H9 (cell line): ENCODE measurements at places on chromosomes 11 and 22.
A peak's percentile ranks its signal among the peaks of the same experiment; 100 is the strongest.

DNA sequence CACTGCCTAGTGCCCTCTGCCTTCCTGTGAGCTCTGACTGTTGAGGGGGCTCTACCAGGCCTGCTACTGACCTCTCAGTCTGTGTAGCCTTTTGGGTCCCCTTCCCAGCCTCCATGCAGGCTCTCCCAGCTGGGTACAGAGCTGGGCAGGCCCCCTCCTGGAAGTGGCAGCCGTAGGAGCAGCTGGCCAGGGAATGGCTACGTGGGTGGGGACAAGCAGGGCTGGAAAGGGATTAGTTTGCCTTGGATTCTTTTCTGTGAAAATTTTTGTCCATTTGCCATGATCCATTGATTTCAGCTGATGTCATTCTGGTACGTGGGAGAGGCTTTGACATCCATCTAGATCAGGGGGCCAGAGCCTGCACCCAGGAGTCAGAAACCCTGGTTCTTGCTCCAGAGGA lies 23.9 kb upstream of the NECTIN1 start:
- H3K4me1 ChIP-seq, result no peaks in the 10 kb centered on the region
- H3K27ac ChIP-seq, result no peak overlapping the region
- H3K36me3 ChIP-seq, result no peaks in the 10 kb centered on the region

DNA sequence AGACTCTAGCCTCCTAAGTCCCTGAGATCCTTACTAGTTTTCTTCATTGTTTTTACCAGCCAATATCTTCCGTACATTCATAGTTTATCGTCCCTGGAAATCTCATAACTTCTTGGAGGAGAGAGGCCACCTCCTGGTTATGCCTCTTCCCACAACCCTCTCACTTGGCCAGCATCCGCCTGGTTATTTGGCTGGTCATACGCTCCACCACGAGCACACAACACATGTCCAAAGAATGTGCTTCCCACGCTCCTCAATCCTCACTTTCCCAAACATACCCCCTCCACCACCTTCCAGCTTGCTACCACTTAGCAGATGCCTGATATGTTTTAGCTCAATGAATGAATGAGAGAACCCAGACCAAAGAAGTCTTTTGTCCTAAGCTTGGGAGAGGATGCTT lies 83.5 kb upstream of the EIF3D start:
- no peak overlapping the region for H3K4me3 ChIP-seq
- 0 out of 2 replicates have a peak, but pooled peaks cover 2% of the 10 kb centered on the region for H3K36me3 ChIP-seq
- DNase-seq, result no peak
- H3K27ac ChIP-seq, result no peak overlapping the region
- no peaks in the 10 kb centered on the region for H3K27me3 ChIP-seq
- H3K4me1 ChIP-seq, result peaks cover 7% of the 10 kb centered on the region; the same call in 1 of the 2 replicates

DNA sequence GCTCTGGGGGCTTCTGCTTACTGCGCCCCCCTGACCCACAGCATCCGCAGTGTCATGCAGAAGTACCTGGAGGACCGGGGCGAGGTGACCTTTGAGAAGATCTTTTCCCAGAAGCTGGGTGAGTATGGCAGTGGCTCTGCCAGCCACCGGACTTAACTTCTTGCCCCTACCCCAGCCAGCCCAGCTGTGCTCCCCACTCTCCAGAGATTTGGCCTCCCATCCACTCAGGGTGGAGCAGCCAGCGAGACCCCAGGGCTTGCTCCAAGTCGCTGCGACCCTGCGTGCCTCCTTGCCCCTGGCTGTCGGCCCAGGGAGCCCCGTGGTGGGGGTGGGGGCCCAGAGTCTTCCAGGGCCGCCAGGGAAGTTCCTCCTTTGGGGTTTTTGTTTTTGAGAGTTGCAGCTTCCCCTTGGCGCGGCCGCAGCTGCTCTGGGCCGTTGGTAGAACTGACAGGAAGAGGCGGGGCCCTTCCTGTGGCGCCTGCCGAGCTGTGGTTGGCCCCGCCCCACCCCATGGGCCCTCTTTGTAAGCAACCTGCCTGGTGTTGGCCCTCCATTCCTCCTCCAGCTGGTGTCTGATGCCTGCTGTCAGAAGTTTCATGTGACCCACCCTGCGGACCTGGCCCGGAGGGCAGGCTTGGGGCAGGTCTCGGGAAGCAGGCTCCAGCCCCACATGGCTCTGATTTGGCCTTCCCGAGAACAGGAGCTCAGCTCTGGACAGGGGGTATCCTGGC lies 11.1 kb downstream of the GRK2 start:
- H3K27me3 ChIP-seq, result no peaks in the 10 kb centered on the region
- no peak overlapping the region for H3K27ac ChIP-seq
- H3K36me3 ChIP-seq, result peaks cover 10% of the 10 kb centered on the region; the same call in 2 of the 3 replicates
- peak; percentile 88 for DNase-seq
- peaks cover 2% of the 10 kb centered on the region; the same call in 1 of the 2 replicates for H3K4me1 ChIP-seq

- H3K27ac ChIP-seq, result no peak overlapping the region
- DNase-seq, result no peak
- H3K4me1 ChIP-seq, result no peaks in the 10 kb centered on the region
- H3K27me3 ChIP-seq, result no peaks in the 10 kb centered on the region; the same call in 1 of the 2 replicates
These were observed 82.7 kb downstream of the CELSR1 start for GRCh38 chr22:46454504-46455269.

- H3K36me3 ChIP-seq, result peaks cover 20% of the 10 kb centered on the region
- peaks cover 2% of the 10 kb centered on the region; the same call in 1 of the 2 replicates for H3K4me1 ChIP-seq
These were observed 349.0 kb downstream of the CTTN start for GRCh38 chr11:70747285-70747684.

- H3K4me3 ChIP-seq, result no peak overlapping the region
- no peaks in the 10 kb centered on the region; the same call in 1 of the 3 replicates for H3K36me3 ChIP-seq
These were observed 527.5 kb downstream of the NTM start for GRCh38 chr11:131897956-131898355.

DNA sequence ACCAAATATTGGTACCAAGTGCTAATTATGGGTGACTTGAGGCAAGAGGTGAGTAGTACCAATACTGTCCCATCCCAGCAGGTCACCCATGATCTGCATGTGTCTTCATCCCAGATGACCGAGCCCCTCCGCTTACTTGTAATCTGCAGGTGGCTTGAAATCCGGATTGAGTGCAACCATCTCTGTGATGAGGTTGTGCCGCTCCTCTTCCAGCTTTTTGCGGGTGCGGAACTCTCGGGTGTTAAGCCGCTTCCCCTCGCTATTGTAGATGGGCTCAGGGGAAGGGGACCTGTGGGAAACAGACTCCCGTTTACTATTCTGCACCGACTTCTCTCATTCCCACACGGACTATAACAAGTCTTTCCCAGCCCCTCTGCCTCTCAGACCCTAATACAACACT lies 8.2 kb downstream of the SF1 start:
- peaks cover 98% of the 10 kb centered on the region for H3K36me3 ChIP-seq
- no peaks in the 10 kb centered on the region for H3K27me3 ChIP-seq
- no peak overlapping the region for H3K4me3 ChIP-seq

DNA sequence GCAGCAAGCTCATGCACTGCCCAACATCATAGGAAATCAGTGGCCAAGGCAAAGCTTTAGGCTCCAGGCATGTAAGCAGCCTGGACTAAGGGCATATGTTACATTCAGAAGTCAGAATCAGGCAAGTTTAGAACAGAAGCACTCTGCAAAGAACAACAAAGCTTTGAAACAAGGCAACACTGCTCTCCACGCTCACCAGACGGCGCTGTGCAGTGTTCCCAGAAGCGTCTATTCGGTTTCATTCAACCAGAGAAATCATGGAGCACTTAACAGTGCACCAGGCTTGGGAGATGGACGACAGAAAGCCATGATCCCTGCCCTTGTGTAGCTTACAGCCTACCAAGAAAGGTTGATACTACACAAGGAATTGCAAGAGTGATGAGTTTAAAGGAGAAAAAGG lies 555.8 kb downstream of the BUD13 start:
- H3K4me1 ChIP-seq, result no peaks in the 10 kb centered on the region
- H3K27ac ChIP-seq, result no peak overlapping the region
- H3K36me3 ChIP-seq, result peaks cover 9% of the 10 kb centered on the region
- H3K4me3 ChIP-seq, result no peak overlapping the region
- DNase-seq, result no peak

DNA sequence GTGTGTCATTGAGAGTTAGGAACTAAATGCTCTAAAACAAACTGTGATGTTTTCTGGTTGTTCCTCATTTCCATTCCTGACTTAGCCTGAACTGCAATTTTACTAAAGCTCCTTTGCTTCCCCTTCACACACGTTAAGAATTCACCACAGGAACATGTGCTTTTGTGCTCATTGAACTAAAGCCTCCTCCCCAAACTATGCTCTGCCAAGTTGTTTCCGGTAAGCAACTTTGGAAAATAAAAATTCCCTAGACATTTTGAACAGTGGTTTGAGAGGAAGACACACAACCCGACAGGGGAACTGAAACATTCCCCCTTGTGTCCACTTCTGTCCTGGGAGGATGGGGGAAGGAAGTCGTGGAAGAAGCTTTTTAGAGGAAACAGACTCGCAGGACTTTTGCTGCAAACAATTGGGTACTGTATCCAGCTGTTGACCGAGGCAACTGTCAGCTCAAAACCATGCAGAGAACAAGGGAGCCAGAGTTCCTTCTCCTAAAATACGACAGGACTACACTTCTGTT lies 66.9 kb downstream of the GAB2 start:
- H3K4me3 ChIP-seq, result no peak overlapping the region
- H3K4me1 ChIP-seq, result peaks cover 5% of the 10 kb centered on the region
- DNase-seq, result no peak
- no peaks in the 10 kb centered on the region for H3K36me3 ChIP-seq

- H3K4me1 ChIP-seq, result peaks cover 6% of the 10 kb centered on the region; the same call in 1 of the 2 replicates
- no peaks in the 10 kb centered on the region for H3K27me3 ChIP-seq
- peaks cover 10% of the 10 kb centered on the region; the same call in 2 of the 3 replicates for H3K36me3 ChIP-seq
- H3K27ac ChIP-seq, result no peak overlapping the region
- no peak for DNase-seq
- no peak overlapping the region for H3K4me3 ChIP-seq
These were observed 14.7 kb upstream of the CSF2RB start for GRCh38 chr22:36898690-36899089.

DNA sequence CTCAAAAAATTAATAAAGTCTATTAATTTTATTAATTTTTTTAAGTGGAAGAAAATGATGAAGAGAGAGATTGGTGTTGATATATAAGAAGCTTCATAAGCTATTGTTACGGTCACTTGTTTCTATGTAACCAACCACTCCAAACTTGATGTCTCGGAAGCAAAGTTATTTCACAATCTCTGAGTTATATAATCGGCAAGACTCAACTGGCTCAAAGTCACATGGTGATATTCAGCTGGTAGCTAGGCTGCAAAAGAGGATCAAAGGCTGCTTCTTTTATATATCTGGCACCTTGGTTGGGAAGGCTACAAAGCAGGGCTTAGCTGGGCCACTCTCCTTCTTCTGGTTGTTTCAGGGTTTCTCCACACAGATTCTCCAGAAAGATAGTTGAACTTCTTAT lies 245.1 kb upstream of the ARHGAP42 start:
- H3K27ac ChIP-seq, result no peak overlapping the region
- no peaks in the 10 kb centered on the region for H3K4me1 ChIP-seq
- no peaks in the 10 kb centered on the region for H3K36me3 ChIP-seq
- no peak overlapping the region for H3K4me3 ChIP-seq
- no peaks in the 10 kb centered on the region for H3K27me3 ChIP-seq

GRCh38 chr11:65645710-65646109 lies 7.8 kb downstream of the SIPA1 start:
- peaks cover 5% of the 10 kb centered on the region; the same call in 1 of the 2 replicates for H3K36me3 ChIP-seq
- no peak for DNase-seq
- H3K27me3 ChIP-seq, result no peaks in the 10 kb centered on the region
- H3K4me3 ChIP-seq, result no peak overlapping the region; the same call in 2 of the 3 replicates
- peaks cover 5% of the 10 kb centered on the region; the same call in 1 of the 2 replicates for H3K4me1 ChIP-seq

GRCh38 chr22:45616432-45616831 lies 55.2 kb upstream of the ATXN10 start:
- H3K27me3 ChIP-seq, result no peaks in the 10 kb centered on the region
- no peak overlapping the region for H3K27ac ChIP-seq
- peaks cover 3% of the 10 kb centered on the region; the same call in 1 of the 2 replicates for H3K4me1 ChIP-seq
- no peak for DNase-seq
- H3K4me3 ChIP-seq, result no peak overlapping the region

DNA sequence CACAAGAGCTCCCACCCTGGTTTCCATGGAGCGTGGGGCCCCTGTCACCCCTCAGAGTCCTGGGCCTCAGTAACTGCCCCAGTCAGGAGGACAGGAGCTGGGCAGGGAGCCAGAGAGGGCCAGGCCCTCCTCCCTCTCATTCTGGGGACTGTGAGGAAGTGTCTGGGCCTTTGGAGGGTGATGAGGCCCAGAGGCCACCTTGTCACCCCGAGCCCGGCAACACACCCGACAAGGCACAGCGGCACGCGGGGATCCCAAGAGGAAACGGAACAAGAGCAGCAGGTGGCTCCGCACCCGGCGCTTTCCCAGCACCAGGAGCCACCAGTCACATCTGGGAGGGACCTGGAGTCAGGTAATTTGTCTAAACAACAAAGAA lies 72.1 kb downstream of the CELSR1 start:
- H3K4me3 ChIP-seq, result no peak overlapping the region
- H3K27me3 ChIP-seq, result no peaks in the 10 kb centered on the region
- no peaks in the 10 kb centered on the region for H3K4me1 ChIP-seq
- no peak overlapping the region for H3K27ac ChIP-seq
- DNase-seq, result no peak

GRCh38 chr22:46381142-46381541 lies 45.6 kb downstream of the TRMU start:
- H3K4me1 ChIP-seq, result peaks cover 6% of the 10 kb centered on the region; the same call in 1 of the 2 replicates
- no peak overlapping the region for H3K4me3 ChIP-seq
- H3K27me3 ChIP-seq, result no peaks in the 10 kb centered on the region
- H3K36me3 ChIP-seq, result peaks cover 18% of the 10 kb centered on the region

DNA sequence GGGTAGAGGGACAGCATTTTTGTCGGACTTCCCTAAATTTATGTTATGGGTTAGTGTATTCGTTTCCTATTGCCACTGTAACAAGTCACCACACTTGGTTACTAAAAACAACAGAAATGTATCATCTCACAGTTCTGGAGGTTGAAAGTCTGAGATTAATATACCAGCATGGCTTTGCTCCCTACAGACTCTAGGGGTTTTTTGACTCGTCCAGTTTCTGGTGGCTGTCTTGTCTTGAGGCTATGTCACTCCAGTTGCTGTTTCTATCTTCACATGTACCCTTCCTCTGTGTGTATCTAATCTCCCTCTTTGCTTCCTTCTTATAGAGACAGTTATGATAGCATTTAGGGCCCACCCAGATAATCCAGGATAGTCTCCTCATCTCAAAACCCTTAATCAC lies 9.1 kb upstream of the CCDC179 start:
- no peaks in the 10 kb centered on the region for H3K4me1 ChIP-seq
- no peaks in the 10 kb centered on the region; the same call in 2 of the 3 replicates for H3K36me3 ChIP-seq
- no peak for DNase-seq
- no peaks in the 10 kb centered on the region for H3K27me3 ChIP-seq
- H3K4me3 ChIP-seq, result no peak overlapping the region
- H3K27ac ChIP-seq, result no peak overlapping the region

DNA sequence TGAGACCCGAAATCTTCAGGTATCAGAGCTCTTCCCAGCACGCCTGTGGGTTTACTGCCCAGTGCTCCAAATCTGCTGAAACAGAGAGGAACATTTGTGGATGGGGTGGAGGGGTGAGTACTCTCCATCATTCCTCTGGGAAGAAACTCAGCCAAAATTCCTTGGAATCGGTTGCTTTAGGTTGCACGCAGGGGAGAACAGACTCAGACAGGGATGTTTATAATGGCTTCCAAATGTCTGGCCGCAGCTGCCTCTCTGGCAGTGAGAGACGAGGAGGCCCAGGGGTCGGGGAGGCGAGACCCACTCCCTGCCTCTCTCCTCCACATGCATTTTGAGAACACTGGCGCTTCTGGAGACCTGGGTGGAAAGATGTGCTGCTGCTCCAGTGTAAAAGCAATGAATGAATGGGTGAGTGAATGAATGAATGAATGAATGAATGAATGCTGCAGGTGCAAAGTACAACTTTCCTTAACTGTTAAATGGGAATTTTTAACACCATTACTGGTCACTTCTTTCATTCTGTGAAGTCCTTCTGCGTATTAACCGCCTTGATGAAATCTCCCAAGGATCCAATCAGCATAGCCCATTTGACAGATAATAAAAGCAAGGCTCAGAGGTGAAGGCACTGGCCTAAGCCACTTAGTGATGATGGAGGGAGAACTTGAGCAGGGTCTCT lies 437.4 kb downstream of the MIAT start:
- no peak overlapping the region for H3K27ac ChIP-seq
- H3K4me1 ChIP-seq, result no peaks in the 10 kb centered on the region
- DNase-seq, result no peak
- H3K4me3 ChIP-seq, result no peak overlapping the region
- no peaks in the 10 kb centered on the region for H3K36me3 ChIP-seq
